ENCODE measurements at places on chromosomes 6 and 20.

DNA sequence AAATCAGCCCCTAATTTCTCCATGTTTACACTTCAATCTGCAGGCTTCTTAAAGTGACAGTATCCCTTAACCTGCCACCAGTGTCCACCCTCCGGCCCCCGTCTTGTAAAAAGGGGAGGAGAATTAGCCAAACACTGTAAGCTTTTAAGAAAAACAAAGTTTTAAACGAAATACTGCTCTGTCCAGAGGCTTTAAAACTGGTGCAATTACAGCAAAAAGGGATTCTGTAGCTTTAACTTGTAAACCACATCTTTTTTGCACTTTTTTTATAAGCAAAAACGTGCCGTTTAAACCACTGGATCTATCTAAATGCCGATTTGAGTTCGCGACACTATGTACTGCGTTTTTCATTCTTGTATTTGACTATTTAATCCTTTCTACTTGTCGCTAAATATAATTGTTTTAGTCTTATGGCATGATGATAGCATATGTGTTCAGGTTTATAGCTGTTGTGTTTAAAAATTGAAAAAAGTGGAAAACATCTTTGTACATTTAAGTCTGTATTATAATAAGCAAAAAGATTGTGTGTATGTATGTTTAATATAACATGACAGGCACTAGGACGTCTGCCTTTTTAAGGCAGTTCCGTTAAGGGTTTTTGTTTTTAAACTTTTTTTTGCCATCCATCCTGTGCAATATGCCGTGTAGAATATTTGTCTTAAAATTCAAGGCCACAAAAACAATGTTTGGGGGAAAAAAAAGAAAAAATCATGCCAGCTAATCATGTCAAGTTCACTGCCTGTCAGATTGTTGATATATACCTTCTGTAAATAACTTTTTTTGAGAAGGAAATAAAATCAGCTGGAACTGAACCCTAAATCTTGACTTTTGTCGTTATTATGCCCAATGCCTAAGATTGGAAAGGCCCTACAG lies 4.5 kb downstream of the SOX4 start:
- no peak overlapping the region for H3K27ac ChIP-seq
- H3K27me3 ChIP-seq, result peaks cover 43% of the 10 kb centered on the region
- peaks cover 11% of the 10 kb centered on the region for H3K36me3 ChIP-seq
- DNase-seq, result no peak

- peaks cover 5% of the 10 kb centered on the region for H3K4me1 ChIP-seq
- no peak overlapping the region for H3K4me3 ChIP-seq
- no peak overlapping the region for H3K27ac ChIP-seq
- no peaks in the 10 kb centered on the region for H3K27me3 ChIP-seq
Measured at GRCh38 chr20:20034486-20034885, 17.3 kb downstream of the NAA20 start.

GRCh38 chr6:74657011-74657410 lies 548.8 kb downstream of the COL12A1 start:
- H3K4me1 ChIP-seq, result no peaks in the 10 kb centered on the region
- H3K27ac ChIP-seq, result no peak overlapping the region
- H3K27me3 ChIP-seq, result no peaks in the 10 kb centered on the region
- no peaks in the 10 kb centered on the region for H3K36me3 ChIP-seq
- DNase-seq, result no peak

- H3K36me3 ChIP-seq, result no peaks in the 10 kb centered on the region
- peaks cover 9% of the 10 kb centered on the region for H3K4me1 ChIP-seq
Measured at GRCh38 chr6:105601541-105602236, 198.8 kb upstream of the PREP start.

- peak overlapping the region; percentile 80 for H3K4me3 ChIP-seq
- peak; percentile 25 for DNase-seq
- no peaks in the 10 kb centered on the region for H3K36me3 ChIP-seq
Measured at GRCh38 chr6:36840432-36841403, 1.5 kb upstream of the CPNE5 start.

DNA sequence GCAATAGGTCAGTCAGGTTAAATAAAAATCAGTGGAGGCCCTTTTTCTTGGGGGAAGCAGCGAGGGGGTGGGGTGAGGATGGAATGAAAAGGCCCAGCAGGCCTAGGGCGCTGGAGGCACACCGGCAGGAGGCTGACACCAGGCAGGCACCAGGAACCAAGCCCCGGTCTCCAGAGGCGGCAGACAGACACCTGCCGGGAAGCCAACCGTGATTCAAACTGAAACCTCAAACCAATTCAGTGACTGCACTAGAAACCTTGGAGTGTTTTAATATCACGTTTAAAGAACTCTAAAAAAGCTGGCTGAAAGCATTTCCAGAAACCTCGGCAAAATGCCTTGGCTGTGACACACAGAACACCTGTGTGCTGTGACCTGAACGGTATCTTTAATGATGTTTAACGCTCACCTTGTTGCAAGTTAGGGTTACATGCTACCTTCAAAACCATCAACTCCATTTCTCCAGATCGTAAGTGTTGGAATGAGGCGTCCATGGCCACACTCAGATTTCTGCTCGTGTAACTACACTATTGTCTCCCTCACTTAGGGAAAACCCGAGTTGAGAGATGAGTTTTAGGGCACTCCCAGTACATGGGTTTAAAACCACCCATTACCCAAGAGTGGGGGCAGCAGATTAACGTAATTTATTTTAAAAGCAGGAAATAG lies 27.2 kb downstream of the DIDO1 start:
- H3K4me3 ChIP-seq, result peak overlapping the region; percentile 30
- DNase-seq, result no peak
- peaks cover 83% of the 10 kb centered on the region for H3K36me3 ChIP-seq
- H3K27ac ChIP-seq, result no peak overlapping the region
- H3K4me1 ChIP-seq, result peaks cover 35% of the 10 kb centered on the region

GRCh38 chr6:112626468-112627082 lies 279.4 kb downstream of the RFPL4B start:
- no peak overlapping the region for H3K27ac ChIP-seq
- H3K27me3 ChIP-seq, result no peaks in the 10 kb centered on the region
- H3K4me3 ChIP-seq, result no peak overlapping the region
- no peaks in the 10 kb centered on the region for H3K36me3 ChIP-seq

DNA sequence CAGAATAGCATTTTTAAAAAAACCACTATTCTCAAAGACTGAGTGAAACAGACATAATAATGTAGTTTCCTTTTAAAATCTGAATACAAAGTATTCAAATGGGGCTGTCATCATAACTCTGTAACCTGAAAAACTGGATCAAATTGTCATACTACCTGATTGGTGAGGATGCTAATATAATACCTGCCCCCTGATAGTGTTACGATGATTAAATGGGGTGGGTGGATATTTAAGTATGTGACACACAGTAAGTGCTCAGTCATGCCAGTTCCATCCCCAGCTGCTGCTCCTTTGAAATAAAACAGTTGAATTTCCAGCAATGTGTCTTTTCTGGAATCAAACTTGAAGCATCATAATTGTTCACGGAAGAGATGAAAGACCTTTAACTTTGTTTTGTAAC lies 8.9 kb downstream of the HTR1B start:
- no peaks in the 10 kb centered on the region for H3K36me3 ChIP-seq
- no peak overlapping the region for H3K27ac ChIP-seq
- H3K27me3 ChIP-seq, result no peaks in the 10 kb centered on the region
- H3K4me1 ChIP-seq, result no peaks in the 10 kb centered on the region

DNA sequence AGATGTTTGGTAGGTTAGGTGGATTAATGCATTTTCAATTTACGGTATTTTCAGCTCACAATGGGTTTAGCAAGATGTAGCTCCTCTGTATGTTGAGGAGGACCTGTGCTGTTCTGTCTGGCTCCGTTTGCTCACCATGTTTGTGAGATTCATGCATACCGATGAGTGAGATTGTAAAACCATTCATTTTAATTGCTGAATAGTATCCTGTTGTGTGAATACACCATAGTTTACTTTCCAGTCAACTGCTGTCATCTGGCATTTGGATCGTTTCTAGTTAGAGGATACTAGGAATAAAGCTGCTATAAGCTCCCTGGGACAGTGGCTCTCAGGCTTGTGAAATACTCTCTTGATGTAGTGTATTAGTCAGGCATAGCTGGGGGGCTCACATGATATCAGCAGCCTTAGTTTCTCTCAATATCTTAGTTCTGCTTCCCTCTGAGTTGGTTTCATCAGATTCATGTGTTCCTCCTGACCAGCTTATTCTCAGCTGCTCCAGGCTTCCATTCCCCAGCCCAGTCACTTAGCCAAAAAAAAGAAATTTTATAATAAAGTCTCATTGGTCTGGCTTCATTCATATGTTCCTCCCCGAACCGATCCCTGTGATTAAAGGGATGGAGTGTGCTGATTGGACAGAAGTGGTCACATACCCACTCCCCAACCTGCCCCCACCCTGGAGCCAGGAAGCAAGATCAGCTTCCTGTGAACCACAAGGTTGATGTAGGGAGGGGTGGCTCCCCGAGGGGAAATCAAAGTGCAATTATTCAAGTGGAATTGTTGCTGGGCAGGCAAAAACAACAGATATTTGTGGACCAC lies 10.9 kb upstream of the B4GALT5 start:
- DNase-seq, result no peak
- H3K27ac ChIP-seq, result peak overlapping the region; percentile 44
- H3K4me3 ChIP-seq, result no peak overlapping the region
- no peaks in the 10 kb centered on the region for H3K27me3 ChIP-seq

GRCh38 chr6:834866-835265 lies 141.9 kb upstream of the EXOC2 start:
- peaks cover 22% of the 10 kb centered on the region for H3K27me3 ChIP-seq
- H3K27ac ChIP-seq, result no peak overlapping the region
- no peak for DNase-seq
- H3K4me1 ChIP-seq, result no peaks in the 10 kb centered on the region

DNA sequence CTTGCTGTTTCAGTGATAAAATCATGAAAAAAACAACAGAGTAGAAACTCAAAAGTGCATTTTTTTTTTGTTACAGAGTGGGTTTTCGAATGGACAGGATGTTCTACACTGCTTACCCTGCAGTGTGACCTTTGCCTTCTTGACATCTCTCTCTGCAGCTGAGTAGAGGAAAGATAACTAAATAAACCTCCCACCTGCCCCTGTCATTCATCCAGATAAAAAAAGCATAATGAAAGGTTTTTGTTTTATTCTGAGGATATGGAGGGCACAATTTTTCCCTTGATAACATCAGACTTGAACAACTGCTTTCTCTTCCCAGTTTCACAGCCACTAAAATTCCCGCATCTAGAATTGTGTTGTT lies 193.6 kb upstream of the FOXQ1 start:
- peaks cover 41% of the 10 kb centered on the region for H3K27me3 ChIP-seq
- H3K27ac ChIP-seq, result no peak overlapping the region
- no peaks in the 10 kb centered on the region for H3K36me3 ChIP-seq
- H3K4me3 ChIP-seq, result no peak overlapping the region
- no peak for DNase-seq
- no peaks in the 10 kb centered on the region for H3K4me1 ChIP-seq

DNA sequence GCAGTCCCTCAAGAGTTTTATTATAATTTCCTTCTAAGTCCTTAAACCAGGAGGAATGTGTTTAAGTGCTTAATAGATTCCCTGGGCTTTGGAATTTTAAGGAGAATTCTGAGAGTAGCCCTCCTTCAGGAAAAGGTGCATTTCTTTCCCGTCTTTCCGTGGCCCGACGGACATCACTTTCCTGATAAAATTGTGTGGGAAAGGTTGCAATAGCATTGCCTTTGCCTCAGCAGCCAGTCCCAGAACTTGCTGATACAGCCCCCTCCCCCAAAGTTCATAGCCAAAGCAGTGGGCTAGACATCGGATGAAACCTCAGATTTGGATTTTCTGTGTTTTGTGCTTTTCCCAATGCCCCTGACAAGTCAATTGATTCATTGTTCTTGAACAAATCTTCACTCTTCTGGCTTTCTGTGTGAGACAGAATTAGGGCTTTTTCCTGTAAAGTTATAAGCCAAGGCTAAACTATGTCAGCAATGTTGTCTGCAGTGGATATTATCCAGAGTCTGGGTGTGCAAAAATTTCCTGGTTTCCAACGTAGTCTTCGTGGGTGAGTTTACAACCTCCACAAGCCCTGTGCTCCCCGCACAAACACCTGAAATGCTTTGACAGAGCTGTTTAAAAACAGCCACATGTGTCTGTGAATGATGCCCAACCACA lies 1.1 kb upstream of the SMOC2 start:
- DNase-seq, result no peak
- H3K4me3 ChIP-seq, result no peak overlapping the region
- H3K36me3 ChIP-seq, result peaks cover 3% of the 10 kb centered on the region
- H3K4me1 ChIP-seq, result no peaks in the 10 kb centered on the region
- H3K27ac ChIP-seq, result no peak overlapping the region

DNA sequence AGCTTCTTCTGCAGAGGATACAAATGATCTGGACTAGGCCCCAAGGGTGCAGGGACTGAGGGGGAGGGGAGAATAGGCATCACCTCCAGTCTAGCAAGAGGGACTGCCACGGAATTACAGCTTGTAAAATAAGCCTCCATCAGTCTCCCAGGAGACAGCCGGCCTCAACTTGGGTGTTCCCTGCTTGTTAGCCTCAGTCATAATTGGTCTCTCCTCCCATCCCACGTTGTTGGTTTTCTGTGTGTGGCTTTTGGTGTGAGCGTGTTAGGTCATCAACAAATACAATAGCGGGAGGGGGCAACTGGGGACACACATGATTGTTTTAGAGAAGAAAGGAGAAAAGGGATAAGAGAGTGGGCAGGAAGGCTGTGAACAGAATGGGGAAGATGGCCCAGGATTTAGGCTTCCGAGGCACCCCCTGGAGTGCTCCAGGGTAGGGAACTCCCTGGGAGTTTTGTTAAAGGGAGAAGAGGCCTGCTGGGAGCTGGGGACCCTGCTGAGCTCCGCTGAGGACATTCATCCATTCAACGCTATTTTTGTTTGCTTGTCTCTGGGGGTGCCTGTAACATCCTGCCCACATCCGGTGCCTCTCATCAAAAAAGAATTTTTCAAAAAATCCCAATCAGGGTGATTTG lies 9.2 kb downstream of the FOXA2 start:
- no peaks in the 10 kb centered on the region for H3K4me1 ChIP-seq
- H3K27ac ChIP-seq, result no peak overlapping the region
- H3K27me3 ChIP-seq, result peaks cover 49% of the 10 kb centered on the region
- H3K36me3 ChIP-seq, result no peaks in the 10 kb centered on the region
- H3K4me3 ChIP-seq, result no peak overlapping the region

DNA sequence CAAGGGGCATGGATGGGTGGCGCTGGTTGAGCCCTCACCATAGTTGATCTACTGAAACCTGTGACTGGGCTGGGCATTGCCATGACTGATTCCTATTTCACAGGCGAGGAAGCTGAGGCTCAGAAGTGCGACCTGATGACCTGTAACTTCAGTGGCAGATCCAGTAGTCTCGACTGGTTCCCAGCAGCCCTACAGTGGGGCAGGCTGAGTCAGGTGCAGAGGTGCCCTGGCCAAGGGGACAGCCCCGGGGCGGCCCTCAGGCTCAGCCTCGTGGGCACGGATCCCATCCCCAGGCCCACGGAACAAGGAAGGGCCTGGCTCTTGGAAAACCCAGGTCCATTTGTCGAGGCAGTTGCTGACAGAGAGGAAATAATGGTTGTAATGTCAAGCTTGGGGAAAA lies 283.0 kb downstream of the CDH4 start:
- H3K4me3 ChIP-seq, result no peak overlapping the region
- H3K27ac ChIP-seq, result no peak overlapping the region
- H3K27me3 ChIP-seq, result no peaks in the 10 kb centered on the region
- no peaks in the 10 kb centered on the region for H3K36me3 ChIP-seq
- no peaks in the 10 kb centered on the region for H3K4me1 ChIP-seq

Measured in effector memory CD8-positive, alpha-beta T cell (primary cell).